RPMI7951 (cell line): ENCODE measurements at places on chromosomes 2 and 18. TPM values are rescaled to one million over a fixed set of nuclear protein-coding genes. Genes with fewer than 3 reads are reported as not detected.

Gene ALLC
- total RNA-seq: not detected in 2 replicates

Gene NCKAP5
- 0.49 and 1.1 TPM in 2 replicates for total RNA-seq

- DNase-seq: no peak
These were observed 250.5 kb downstream of the SLC8A1 start for GRCh38 chr2:40201425-40201824.

GRCh38 chr2:54103454-54104314, 11.7 kb upstream of the ACYP2 start:
- peak; percentile 89 for DNase-seq

- DNase-seq: no peak
These were observed 50.5 kb downstream of the QPCT start for GRCh38 chr2:37394796-37395555.

DNA sequence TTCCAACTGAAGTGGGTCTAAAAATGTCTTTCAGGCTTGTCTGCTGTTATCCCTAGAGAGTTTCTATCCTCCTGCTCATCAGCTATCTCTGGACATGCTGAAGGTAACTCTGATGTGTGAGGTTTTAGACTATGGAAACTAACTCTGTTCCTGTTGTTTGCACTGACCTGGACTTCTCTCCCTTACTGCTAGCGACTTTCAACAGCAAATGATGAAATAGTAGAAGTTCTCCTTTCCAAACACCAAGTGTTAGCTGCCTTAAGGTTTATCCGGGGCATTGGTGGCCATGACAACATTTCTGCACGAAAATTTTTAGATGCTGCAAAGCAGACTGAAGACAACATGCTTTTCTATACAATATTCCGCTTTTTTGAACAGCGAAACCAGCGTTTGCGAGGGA, 26.9 kb downstream of the RMC1 start:
- DNase-seq: no peak

GRCh38 chr2:44766777-44767176, 174.7 kb upstream of the SIX3 start:
- no peak for DNase-seq

- no peak for DNase-seq
These were observed 557.3 kb upstream of the SALL3 start for GRCh38 chr18:78422336-78422735.

- DNase-seq: no peak
These were observed 62.2 kb downstream of the MAP3K19 start for GRCh38 chr2:134985061-134985460.

DNA sequence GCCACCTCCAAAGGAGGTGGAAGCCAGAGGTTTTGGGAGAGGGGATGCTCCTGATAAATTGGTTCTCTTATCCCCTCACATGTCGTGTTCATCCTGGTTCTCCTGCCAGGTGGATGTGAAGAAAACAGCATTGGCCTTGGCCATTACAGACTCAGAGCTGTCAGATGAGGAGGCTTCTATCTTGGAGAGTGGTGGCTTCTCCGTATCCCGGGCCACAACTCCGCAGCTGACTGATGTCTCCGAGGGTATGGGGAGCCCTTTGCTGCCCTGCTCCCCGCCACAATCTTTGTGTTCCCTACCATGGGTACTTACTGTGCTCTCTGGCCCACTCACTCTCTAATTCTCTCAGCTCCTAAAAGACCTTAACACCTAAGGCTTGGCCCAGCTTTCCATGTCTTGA, 3.5 kb downstream of the RETREG2 start:
- DNase-seq: no peak

DNA sequence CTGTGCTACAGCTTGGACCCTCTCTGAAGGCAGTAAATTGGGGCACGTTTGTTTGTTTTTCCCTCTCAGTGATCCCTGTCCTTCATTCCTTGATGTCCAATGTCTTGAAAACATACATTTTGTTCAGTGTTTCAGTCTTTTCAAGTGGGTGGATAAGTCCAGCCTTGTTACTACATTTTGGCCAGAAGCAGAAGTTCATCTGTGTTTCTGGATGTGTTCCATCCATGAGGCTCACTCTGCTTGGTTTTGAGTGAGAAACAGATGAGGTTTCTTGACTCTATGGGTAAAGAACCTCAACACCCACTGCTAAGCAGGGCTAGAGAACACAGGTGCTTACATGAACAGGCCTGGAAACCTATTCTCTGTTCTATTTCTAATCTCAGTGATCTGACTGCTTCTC, 74.5 kb upstream of the RFX8 start:
- no peak for DNase-seq

- no peak for DNase-seq
These were observed 25.2 kb upstream of the HNMT start for GRCh38 chr2:137939026-137939425.

DNA sequence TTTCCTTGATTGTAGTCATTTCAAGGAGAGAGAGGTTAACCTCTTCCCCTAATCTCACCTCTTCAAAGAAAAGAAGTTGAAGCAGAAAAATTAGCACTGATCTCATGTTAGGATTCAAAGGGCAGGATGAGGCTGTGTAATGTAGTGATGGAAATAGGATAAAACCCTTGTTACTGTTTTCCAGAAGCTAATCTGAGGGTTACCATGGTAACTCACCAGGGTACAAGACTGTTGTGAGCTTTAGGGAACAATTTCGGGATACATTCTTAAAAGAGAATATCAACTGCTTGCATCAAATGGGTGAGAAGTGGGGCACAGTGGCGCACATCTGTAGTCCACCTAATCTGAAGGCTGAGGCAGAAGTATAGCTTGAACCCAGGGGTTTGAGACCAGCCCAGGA, 64.9 kb upstream of the SLC39A10 start:
- peak; percentile 17 for DNase-seq

- DNase-seq: peak; percentile 76
These were observed 30.2 kb upstream of the RIOK3 start for GRCh38 chr18:23422751-23423418.
